ENCODE measurements at places on chromosomes 12 and 14.

DNA sequence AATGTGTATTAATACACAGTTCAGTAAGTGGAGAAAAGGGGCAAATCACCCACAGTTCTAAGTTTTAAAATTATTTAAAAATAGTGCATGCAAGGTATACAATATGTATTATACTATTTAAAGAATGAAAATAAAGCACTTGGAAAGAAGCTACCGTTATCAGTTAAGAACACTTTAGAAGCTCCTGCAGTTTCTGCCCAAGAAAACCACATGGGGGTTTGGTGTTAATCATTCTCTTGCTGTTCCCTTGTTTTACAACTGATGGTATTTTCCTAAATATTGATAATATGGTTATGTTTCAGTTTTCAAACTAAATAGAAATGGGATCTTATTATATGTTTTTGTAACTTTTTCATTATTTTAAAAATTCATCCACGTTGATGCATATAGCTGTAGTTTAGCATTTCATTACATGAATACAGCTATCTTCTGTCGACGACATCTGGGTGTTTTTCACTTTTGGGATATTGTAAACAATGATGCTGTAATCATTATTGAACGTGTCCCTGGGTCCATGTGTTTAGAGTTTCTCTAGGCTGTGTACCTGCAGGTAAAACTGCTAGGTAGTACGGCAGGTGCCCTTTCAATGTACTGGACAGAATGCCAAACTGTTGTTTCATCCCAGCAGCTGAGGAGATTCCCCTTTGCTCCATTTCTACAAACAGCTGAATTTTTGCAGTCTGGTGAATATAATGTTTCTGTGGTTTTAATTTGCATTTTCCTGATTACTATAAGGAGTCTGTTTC, 64.1 kb downstream of the APPL2 start:
- no peak for DNase-seq

- DNase-seq = no peak
These were observed 33.0 kb downstream of the MTHFD1 start for GRCh38 chr14:64421166-64421565.

DNA sequence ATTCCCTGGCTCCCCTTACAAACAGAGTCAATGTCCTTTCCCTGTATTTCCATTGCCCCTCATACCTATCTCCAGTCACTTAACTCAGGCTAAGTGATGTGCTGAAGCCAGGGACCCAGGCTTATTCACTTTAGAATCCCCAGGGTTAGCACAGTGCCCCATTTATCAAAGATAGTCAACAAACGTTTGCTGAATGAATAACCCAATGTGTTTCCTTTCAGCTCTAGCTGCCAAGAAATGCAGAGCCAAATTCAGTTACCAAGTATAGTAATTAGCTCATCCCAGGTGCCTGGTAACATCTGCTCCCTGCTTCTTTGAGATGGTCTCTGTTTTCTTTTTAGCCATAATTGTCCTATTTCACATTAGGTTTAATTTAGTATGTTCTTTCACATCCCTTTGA, 189.5 kb downstream of the PHLDA1 start:
- no peak for DNase-seq

- DNase-seq = peak; percentile 10
These were observed 19.0 kb upstream of the FOXN3 start for GRCh38 chr14:89435892-89436656.

GRCh38 chr12:47672068-47672467, 33.8 kb downstream of the RPAP3 start:
- DNase-seq = no peak

- no peak for DNase-seq
These were observed 36.5 kb downstream of the FOS start for GRCh38 chr14:75315144-75315543.

GRCh38 chr12:38056701-38057689, 259.6 kb upstream of the ALG10B start:
- no peak for DNase-seq

DNA sequence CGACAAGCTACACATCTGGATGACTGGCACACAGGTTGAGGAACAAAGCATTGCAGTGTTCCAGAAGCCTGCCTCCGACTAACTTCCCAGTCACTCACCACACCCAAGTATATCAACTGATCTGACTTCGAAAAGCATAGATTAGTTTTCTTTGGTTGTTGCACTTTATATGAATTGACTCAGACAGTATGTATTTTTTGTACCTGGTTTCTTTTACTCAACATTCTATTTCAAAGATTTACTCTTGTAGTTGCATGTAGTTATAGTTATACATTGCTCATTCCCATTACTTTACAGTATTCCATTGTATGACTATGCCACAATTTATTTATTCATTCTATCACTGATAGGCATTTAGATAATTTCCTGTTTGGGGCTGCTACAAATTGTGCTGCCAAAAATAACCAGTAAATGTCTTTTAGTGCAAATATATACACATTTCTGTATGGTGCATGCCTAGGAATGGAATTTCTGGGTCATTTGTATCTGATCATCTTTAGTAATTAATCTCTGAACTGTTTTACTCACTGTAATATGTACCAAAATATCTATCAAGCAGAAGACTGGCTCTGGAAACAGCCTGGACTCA, 17.8 kb downstream of the PLCZ1 start:
- DNase-seq = no peak

GRCh38 chr14:89625244-89625713, 208.2 kb upstream of the FOXN3 start:
- DNase-seq = no peak
